ENCODE measurements at places on chromosomes 5 and 9.

- no peak for DNase-seq
Measured at GRCh38 chr9:127166111-127166510, 43.7 kb upstream of the ANGPTL2 start.

GRCh38 chr5:96725257-96725656, 63.1 kb downstream of the CAST start:
- no peak for DNase-seq

- no peak for DNase-seq
Measured at GRCh38 chr5:146018514-146019375, 82.4 kb downstream of the SH3RF2 start.

GRCh38 chr5:98771382-98772109, 1.9 kb upstream of the RGMB start:
- DNase-seq = peak; percentile 91

- DNase-seq = no peak
Measured at GRCh38 chr9:136890661-136891060, 4.3 kb downstream of the TRAF2 start.

DNA sequence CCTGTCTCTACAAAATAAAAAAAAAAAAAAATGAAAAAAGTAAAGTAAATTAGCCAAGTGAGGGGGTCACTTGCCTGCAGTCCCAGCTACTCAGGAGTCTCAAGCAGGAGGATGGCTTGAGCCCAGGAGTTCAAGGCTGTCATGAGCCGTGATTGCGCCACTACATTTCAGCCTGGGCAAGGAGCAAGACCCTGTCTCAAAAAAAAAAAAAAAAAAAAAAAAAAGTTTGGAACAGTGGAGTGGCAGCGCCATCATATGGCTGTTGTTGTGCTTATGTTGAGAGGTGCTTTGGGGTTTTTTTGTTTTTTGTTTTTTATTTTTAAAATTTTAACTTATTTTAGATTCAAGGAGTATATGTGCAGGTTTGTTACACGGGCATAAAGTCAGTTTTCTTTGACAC, 3.6 kb downstream of the BRIX1 start:
- DNase-seq = no peak

DNA sequence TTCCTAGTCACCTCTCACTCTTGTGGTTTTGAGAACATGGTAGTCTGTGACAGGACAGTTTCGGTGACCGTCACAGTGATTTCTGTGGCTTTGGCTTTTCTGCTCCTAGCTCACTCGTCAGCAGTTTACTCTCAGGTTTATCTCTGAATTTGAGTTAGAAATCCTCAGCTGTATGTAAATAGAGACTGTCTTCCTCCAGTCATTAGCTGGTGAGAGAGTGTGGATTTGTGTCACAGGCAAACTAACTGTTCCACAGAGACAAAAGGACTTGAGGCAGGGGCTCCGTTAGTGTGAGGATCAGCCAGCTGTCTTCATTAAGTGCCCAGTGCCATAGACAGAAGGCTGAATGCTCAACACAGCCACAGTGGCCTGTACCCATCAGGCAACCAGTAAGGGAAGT, 131.4 kb downstream of the CD180 start:
- DNase-seq = no peak

- DNase-seq = no peak
Measured at GRCh38 chr5:6843821-6844220, 130.6 kb downstream of the TENT4A start.

DNA sequence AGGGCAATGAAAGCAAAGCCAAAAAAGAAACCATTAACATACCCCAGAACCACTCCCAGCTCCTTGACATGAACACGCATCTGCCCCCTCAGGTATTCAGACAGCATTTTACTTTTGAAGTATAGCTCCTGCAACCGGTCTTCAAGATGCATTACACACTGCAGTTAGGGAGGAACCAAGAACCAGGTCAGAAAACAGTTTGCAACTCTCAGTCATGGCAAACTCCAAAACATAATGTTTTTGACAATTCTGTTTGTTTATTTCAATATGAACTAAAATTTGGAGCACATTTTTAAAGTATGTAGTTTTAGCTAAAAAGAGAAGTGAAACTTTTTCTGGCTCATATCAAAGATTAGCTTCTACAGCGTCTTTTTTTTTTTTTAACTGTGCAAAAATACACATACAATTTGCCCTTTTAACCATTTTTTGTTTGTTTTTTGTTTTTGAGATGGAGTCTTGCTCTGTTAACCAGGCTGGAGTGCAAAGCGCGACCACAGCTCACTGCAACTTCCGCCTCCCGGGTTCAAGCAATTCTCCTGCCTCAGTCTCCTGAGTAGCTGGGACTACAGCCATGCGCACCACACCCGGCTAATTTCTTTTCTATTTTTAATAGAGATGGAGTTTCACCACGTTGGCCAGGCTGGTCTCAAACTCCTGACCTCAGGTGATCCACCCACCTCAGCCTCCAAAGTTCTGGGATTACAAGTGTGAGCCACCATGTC, 12.2 kb upstream of the RAPGEF6 start:
- DNase-seq = no peak

DNA sequence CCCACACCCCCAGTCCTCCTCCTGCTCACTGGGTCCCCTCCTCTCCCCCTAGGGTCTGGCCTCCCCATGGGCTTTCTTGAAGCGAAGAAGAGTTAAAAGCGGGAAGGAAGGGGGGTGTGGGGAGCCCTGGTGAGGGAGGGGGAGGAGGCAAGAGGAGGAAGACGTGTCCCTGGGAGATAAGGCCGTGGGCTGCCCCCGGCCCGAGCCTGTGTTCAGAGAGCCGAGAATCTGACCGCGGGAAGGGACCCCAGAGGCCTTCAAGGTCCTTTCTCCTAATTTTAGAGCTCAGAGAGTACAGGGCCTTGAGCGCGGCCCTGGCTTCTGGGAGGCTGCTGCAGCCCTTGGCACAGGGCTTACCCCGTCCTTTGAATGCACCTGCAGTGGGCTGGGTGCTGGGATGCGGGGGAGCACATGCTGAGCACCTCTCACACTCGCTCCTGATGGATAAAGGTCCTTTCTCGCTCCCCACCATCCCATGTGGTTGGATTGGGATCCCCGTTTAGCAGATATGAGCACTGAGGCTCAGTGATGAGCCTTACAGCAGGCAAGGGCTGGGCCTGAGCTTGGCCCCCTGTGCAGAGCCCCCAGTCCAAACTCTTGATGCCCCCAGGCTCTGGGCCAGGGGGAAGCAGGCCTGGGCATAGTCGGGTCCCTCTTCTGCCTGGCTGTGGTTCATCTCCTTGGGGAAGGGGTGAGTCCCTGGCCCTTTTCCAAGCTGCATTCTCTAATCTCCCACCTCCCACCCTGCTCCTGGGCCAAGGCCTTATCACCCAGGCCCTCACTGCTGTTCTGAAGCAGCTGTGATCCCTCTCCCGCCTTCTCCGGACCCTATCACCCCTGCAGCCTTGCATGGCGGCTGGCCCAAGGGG, 5.9 kb downstream of the GFI1B start:
- DNase-seq = no peak

DNA sequence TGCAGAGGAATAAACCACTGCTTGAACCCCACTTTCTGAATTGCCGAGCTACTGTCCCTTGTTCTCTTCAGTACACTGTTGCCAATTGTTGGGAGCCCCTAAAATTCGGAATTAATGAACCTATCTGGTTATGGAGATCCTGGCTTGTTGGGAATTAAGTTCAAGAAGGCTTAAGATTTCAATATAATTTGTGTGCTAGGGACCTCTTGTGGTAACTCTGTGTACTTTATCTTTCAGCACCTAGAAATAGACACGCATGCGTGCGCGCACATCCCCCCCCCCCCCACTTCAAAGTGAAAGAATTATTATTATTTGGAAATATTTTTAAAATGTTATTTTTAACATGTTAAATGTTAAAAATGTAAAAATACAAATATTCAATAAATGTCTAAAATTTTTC, 53.3 kb upstream of the FAM169A start:
- no peak for DNase-seq

DNA sequence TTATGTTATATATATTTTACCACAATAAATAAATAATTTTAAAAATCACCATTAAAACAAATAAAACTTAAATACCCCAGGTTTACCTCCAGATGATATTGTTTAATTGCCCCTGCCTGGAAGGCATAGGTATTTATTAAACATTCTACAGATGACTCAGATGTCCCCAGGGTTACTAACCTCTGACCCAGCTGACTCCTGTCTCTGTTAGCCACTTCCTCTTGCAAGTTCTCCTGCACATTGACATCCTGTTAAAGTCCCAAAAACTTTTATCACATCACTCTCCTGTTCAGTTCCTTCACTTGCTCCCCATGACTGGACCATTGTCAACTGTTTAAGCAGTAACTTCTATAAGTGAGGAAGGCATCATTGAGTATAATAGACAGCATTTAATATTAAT, 37.0 kb upstream of the RAB3C start:
- no peak for DNase-seq

GRCh38 chr5:172133359-172134029, 54.5 kb downstream of the STK10 start:
- no peak for DNase-seq

DNA sequence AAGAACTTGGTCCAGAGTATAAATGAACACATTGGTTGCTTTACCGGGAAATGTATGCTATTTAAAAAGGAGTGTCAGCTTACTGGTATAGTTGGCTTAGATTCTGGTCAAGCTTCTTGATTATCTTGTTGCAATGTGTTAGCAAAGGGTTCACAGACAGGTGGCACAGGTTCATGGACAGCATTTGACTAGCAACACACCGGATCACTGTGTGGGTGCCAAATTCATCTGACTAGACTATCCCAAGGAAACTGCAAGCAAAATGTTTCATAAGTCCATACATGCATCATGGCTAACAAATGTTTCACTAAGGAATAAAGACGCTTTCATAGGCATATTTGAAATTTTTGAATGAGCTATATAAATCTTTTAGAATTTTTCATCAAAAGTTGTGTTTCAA, 274.1 kb downstream of the PLK2 start:
- no peak for DNase-seq

- no peak for DNase-seq
Measured at GRCh38 chr9:79946712-79947111, 374.9 kb downstream of the TLE4 start.

DNA sequence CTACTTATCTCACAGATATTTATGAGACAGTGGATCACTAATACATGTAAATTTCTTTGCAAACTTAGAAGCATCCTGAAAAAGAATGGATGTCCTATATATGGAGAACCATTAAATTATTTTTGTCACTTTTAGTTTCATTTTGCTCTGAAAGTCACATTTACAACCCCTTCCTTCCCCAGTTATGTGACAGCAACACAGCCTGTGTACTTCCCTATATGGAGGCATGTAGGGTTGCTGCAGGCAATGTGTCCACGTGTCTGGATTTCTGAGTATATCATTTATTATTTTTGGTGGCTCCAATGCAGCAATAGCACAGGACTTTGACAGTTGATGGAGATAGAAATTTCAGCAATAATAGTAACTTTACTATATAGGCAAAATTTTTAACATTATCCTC, 156.4 kb downstream of the ST8SIA4 start:
- DNase-seq = no peak

- DNase-seq = no peak
Measured at GRCh38 chr9:33851301-33851700, 34.3 kb downstream of the UBE2R2 start.

DNA sequence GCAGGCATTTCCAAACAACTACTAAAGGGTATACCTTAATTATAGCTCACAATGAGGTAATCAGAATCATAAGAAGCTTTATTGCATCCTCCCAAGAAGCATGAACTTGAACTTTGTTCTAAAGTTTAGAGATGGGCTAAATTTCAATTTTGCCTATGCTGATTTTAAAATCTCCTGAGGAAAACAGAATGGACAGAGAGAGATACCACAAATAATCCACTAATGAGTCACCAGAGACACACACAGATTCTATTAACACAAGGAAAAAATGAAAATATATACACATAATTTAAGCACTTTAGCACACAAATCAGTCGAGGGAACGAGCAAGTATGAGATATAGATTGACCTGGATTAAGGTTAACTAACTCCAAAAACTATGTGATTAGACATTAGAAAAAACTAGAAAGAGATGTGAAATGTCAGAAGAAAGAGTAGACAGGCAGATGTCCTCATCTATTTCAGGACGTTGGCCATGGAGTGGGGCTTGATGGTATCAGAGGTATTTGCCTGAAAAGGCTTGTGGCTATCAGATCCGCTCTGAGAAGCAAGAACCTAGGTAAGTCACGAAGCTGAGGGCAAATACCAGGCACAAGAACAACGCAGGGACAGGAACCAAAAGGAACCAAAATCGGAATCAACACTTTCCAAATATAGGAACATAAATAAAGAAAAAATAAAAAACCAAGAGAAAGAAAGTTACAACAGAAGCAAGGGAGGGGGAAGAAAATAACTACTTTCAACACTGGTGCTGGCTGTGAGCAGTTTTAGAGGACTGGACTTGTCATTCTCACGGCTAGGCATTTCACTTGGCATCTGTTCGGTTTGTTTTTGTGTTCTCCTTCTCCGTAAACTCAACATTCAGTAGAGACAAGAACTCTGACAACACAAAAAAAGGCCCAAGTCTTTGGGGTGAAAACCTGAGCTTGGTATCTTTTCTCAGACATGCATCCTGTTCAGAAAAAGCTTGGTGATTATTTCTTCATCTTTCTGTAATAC, 294.6 kb upstream of the PUM3 start:
- DNase-seq = no peak

DNA sequence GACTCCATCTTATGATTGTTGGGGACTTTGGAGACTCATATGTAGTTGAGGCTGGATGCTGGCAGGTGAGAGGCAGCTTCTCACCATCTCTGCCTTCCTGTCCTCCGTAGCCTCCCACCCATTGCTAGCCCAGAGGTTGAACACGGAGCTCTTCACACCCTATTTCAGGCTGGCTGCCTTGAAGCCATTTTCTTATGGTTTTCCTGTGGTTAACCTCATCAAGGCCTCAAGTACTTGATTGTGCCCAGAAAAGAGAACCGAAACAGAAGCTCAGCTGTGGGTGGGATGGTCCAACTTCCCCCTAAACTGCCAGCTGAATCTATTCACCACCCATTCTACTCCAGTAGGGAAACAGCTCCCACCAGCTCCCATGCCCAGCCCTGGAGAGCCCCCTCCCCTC, 102.9 kb downstream of the LIFR start:
- no peak for DNase-seq

- no peak for DNase-seq
Measured at GRCh38 chr5:132250547-132250946, 6.9 kb upstream of the PDLIM4 start.

DNA sequence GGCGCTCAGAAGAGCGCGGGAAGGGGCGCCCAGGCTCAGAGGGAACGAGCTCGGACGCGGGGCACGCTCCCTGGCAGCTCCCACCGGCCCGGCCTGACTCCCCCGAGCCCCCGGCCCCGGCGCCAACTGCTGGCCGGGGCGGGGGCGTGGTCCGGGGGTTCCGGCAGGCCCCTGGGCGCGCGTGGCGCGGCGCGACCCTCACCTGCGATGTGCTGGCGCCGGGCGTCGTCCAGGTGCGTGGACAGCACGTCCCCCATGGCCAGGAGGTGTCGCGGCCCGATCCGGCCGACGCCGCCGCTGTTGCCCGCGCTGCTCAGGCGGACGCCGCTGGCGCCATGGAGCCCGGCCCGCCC, 43.5 kb upstream of the STXBP1 start:
- DNase-seq = no peak

DNA sequence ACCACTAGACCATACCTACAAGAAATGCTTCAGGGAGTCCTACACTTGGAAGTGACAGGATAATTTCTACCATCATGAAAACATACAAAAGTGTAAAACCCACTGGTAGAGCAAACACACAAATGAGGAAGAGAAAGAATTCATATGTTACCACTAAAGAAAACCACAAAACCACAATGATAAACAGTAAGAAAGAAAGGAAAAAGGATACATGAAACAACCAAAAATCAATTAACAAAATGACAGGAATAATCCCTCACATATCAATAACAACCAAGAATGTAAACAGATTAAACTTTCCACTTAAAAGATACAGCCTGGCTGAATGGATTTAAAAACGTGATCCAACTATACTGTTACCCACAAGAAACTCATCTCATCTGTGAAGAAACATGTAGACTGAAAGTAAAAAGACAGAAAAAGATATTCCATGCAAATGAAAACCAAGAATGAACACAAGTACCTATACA, 83.4 kb downstream of the LPAR1 start:
- DNase-seq = no peak
